ENCODE measurements at places on chromosomes 6 and 20.

DNA sequence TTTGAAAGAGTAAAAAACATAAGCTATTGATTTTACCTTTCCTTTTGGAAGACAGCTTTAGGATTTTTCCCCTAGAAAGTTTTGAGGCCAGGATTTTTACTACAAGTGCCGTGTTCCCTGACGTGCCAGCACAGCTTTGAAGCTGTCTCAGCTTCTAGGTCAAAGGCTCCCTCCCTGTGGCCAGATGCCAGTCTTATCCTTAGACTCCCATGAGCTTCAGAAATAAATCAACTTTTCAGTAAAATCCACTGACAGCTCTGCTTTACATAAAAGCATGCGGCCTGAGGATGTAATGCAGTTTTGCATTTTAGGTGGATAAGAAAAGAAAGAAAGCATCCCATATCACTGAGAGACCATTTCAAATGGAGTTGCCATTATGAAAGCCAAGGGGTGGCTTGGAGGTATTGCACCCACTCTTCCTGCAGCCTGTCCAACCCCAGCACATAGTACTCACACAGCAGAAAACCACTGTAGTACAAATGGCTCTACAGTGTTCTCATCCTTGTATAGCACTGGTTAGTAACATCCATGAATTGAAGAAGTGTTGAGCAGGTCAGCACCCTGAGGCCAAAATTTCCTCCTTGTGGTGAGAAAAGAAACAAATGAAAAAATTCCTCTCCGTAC is 15.2 kb upstream of the ATXN1 start:
- DNase-seq = no peak

DNA sequence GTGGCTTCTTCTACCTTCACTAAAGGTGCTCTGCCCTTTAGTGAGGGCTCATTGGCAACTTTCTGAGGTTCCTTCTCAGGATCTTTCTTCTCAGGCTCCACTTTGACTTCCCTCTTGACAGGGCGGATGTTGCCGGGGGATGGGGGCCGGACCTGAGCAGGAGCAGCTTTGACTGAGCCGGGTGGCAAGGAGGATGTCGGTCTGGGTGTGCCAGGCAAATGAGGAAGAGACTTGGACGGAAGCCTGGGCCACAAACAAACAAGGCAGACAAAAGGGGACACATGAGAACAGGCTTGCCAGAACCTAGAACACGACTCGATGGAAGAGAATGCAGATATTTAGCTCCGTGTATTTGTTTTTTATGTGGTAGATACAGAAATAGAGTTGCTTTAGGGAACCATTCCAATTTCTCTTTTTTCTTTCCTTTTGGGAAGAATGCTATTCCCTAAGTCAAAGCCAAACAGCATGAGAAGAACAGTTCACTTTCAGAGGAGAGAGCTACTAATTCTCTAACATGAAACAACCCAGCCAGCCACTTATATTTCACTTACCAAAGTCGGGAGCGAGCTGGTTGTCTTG is 76.2 kb upstream of the BCLAF1 start:
- DNase-seq = peak; percentile 11

- no peak for DNase-seq
Observed at GRCh38 chr6:6858533-6858982, 249.2 kb upstream of the RREB1 start.

GRCh38 chr6:2196079-2196679 is 49.2 kb downstream of the GMDS start:
- no peak for DNase-seq

DNA sequence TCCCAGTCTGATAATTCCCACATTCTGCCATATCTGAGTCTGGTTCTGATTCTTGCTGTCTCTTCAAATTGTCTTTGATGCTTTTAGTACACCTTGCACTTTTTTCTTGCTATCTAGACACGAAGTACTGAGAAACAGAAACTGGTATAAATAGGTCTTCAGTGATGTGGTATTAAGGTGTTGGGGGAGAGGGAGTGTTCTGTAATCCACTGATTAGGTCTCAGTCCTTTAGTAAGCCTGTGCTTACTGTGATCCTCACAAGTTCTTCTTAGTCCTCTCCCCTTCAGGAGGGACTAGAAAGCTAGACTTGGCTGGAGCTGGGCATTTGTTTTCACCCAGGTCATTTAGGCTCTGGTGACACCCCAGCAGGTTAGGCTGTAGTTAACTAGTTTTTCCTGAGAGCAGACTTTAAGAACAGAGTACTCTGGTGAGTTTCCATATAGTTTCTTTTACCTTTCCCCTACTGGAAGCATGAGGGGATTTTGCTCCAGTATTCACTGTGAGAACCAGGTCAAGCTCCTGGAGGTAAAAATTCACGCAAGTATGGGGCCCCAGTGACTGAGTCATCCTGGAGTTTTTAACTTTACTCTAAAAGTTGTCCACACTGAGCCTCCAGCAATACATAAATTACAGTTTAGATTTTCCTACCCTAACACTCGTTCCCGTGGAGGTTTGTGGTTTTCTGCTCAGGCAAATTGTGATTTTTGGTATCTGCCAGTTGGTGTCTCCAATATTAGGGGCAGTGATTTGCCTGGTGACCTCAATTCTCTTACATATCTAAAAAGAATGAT is 154.6 kb downstream of the CDKAL1 start:
- DNase-seq = no peak

DNA sequence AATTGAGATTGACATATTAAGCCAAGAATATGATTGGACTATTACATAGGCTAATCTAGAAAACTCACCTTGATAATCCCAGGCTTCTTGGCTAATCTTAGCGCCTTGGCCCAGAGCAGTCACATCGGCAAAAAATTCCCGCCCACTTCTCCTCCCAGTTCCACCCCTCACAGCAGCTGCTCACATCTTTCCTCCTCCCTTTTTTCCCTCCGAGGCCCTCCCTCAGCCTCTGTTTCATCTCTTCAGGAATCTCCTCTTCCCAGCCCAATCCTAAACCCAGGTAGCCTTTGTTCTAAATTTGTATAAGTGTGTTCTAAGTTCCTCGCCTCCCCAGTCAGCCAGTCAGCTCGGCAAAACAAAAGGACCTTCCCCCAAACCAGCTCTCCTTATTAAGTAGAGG is 184.3 kb downstream of the PRKN start:
- DNase-seq = no peak

GRCh38 chr20:55446301-55446700 is 559.0 kb downstream of the CBLN4 start:
- no peak for DNase-seq

- no peak for DNase-seq
Observed at GRCh38 chr20:53608071-53608455, 14.4 kb upstream of the ZNF217 start.

DNA sequence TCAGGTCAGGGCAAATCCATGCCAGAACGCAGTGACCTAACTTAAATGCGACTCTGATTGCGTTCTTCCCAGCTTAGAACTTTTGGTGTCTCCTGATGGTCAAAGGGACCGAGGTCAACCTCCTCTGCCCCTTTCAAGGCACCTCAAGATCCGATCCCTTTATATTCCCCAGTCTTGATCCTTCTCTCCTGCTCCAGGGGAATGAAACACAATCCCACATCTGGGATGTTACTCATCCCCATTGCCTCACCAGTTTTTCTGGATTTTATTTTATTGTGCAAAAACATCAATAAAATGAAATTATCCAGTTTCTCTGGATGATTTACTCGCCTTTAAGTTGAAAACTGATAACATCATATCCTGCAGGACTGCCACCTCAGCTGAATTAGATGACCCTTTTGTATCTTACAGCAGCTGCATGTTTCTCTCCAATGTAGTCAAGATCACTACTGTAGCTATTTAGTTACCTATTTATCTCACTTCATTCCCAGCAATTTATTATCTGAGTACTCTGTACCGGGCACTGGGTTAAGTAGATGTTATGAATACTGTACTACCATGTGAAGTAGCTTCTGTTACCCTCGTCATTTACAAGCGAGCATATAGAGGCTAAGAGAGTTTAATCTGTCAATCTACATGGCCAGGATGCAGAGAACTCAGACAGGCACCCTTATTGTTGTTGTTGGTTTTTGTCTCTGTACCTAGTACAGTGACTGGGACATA is 44.0 kb downstream of the IRAK1BP1 start:
- no peak for DNase-seq

DNA sequence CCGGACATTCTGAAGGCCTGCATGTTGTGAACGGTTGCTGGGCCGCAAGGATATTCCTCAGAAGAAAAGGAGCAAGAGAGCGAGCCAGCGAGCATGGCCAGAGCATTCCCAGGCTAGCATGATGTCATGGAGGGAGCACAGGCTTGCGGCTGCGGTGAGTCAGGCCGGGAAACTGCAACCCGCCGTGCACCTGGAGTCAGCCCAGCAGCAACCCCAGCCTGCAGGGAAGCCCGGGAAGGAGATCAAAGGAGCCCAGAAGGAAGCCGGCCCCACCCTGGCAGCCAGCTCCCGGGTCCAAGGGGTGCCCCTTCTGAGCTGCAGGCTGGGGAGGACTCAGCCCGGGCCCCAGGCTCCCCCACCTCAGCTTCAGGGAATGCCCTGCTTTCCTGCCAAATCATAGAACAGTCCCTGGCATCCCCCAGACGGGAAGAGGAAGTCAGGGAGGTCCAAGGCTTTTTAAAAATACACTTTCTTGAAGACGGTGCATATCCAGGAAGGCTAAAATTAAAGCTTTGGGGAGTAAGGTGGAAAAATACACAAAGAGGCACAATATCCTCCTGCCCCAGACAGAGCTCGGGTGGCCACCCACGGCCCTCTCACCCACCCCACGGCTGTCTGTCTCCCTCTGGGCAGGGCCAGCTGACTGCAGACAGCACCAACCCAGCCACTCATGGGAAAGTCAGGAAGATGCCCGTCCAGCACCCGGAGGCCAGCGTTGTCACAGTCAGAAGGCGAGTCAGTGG is 53.7 kb downstream of the BMP7 start:
- no peak for DNase-seq

- no peak for DNase-seq
Observed at GRCh38 chr6:157985378-157986155, 3.9 kb downstream of the SYNJ2 start.

DNA sequence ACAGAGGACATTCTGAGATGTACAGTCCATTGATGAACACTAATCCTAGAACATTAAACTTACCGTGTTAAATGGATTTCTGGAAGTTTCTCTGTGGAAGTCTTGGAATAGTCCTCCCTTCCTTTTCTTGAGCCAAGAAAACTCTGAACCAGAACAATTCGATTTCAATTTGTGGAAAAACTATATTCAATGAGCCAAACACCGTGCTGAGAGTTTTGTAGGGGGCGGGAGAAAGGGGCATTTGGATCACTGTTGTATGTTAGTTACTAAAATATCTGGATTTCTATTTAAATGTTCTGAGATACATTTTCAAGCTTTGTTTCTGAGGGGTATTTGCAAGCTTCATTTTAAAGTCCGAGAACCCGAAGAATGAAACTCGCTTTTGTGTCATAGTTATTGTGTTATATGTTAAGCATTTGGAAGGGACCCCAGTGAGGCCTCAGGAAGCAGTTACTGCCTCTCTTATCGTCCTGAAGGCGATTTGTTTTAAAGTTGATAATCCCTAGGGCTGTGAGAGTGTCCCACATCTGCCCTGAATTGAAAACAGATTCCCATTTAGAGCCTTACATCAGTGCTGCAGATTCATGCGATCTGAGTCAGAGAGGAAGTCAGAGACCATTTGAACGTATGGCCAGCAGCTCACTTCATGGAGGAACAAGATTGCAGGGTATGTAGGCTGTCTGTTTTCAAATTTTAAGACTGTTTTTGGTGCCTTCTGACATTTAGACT is 70.8 kb upstream of the SASH1 start:
- DNase-seq = no peak

- DNase-seq = no peak
Observed at GRCh38 chr6:162076816-162077215, 650.8 kb downstream of the PRKN start.

GRCh38 chr6:10215326-10216110 is 199.4 kb downstream of the TFAP2A start:
- DNase-seq = no peak

- peak; percentile 9 for DNase-seq
Observed at GRCh38 chr20:62030834-62031434, 34.7 kb downstream of the TAF4 start.

DNA sequence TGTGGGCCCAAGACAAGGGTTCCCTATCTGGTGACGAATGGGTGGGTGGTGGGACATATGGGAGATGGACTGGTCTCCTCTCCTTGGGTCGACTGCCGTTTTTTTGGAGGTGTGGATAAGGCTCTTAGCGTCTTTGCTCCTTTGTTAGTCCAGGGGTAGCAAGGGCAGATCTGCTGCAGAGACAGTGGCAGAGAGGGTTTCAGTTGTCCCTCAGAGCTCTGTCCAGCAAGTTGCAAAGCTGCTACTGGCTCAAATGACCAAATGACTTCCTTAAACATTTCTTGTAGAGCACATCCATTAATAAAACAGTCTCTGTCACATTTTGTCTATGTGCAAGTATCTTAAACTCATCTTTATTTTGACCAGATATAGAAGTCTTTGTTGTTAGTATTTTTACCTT is 508.0 kb upstream of the ADGRB3 start:
- DNase-seq = no peak

DNA sequence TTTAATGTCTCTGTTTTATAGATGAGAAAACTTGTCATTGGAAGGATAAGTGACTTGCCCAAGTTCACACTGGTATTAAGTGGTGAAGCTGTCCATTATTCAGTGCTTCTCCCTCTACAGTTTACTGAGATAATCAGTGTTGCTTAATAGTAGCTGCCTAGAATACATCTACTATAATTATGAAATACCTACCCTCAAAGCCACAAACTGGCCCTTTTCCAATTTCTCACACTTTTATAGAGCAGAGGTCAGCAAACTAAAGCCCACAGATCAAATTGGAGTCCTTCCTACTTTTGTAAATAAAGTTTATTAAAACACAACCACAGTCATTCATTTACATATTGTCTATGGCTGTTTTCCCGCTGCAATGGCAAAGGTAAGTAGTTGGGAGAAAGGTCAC is 73.5 kb downstream of the EYS start:
- no peak for DNase-seq

All from stimulated activated CD4-positive, alpha-beta T cell treated with anti-CD3 and anti-CD28 coated beads, Interleukin-4, amount 100 ng/mL, for 1 hour (primary cell).